ENCODE measurements at places on chromosomes 6 and 20.

DNA sequence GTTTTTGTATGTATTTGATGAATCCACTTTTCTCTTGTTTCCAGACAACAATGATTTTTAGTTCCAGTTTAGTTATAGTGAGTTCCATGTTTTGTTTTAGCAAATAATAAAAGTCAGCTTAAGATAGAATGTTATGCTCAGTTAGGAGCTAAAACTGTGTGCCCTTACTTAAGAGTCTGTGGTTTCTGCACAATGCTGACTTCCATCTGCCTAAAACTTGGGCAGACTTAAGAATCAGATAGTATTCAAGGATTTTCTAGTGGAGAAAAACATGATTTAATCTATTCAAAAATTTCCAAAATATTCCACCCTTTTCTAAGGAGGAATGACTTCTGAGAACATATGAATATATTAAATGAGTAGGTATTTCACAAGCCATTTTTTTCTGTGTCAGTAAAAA lies 32.8 kb downstream of the LAMA4 start:
- no peak for DNase-seq

DNA sequence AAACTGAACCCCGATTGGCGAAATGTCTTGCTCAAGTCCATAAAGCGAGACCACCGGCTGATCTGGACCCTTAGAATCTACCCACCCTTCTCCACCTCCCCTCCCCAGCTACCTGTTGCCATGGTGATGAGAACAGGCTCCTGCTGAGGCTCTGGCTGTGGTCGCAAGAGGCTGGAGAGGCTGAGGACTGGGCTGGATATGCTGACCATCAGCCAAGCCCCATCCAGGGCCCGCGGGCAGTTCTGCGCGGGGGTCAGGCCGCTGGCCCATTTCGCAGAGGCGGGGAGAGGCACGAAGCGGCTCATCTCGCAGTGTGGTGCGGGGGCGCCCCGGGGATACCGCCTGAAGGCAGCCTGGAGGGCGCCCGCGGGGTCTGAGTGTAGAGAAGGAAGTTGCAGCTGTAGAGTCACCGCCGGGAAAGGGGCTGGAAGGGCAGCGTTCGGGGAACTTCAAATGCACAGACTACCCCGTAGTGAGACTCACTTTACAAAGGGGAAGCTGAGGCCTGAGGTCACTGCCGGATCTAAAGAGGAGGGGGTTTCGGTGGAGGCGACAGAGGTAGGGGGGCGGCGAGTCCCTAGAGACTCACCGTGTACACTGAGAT lies 671 bp downstream of the TAPBP start:
- DNase-seq: peak; percentile 37

- DNase-seq: no peak
Observed at GRCh38 chr6:35706468-35706867, 17.8 kb upstream of the FKBP5 start.

GRCh38 chr6:25898289-25898977 lies 24.4 kb upstream of the SLC17A3 start:
- no peak for DNase-seq

GRCh38 chr20:41261790-41262717 lies 55.5 kb downstream of the ZHX3 start:
- no peak for DNase-seq

- no peak for DNase-seq
Observed at GRCh38 chr20:37305079-37305478, 15.6 kb downstream of the MANBAL start.

DNA sequence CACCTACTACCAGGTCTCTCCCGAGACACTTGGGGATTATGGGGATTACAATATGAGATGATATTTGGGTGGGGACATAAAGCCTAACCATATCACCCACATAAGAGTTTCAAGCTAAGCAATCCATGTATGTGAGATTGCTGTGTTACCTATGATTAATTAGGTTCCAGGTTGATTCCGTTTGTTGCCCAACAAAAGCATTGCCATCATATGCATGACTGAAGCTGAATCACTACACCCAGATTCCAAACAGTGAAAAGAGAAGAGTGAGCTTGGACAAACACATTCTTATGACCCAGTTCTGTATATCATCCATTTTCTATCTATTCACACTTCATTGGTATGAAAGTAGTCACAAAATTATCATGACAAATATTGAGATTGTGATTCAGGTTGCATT lies 952.5 kb upstream of the MAN1A1 start:
- DNase-seq: no peak

- no peak for DNase-seq
Observed at GRCh38 chr6:52046456-52046855, 41.0 kb downstream of the PKHD1 start.

GRCh38 chr6:121791396-121792315 lies 356.2 kb downstream of the GJA1 start:
- DNase-seq: no peak

- peak; percentile 39 for DNase-seq
Observed at GRCh38 chr20:33697129-33697528, 10.9 kb upstream of the E2F1 start.

DNA sequence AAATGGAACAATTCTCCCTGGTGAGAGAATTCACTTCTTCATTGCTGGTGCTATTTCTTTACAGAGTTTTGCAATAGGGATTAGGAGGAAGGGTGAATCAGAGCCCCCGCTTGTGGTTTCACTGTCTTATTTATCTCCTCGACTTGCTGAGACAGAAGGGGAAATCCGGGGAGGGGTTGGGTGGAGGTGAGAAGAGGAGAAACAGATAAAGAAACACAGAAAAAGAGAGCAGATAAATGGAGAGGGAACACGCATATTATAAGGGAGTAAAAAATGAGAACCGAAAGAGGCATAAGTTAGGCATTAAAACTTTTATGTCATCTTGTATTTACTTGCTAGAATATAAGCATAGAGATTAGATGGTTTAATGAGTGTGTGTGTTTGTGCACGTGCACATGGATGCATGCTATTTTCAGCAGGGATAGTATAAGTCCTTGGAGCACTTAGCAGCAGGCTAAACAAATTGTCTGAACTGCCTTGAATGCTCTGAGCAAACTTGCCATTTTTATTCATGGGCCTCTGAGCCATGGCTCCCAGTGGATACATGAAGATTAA lies 105.0 kb downstream of the OLIG3 start:
- no peak for DNase-seq

GRCh38 chr20:11544029-11544678 lies 373.5 kb upstream of the BTBD3 start:
- peak; percentile 19 for DNase-seq

DNA sequence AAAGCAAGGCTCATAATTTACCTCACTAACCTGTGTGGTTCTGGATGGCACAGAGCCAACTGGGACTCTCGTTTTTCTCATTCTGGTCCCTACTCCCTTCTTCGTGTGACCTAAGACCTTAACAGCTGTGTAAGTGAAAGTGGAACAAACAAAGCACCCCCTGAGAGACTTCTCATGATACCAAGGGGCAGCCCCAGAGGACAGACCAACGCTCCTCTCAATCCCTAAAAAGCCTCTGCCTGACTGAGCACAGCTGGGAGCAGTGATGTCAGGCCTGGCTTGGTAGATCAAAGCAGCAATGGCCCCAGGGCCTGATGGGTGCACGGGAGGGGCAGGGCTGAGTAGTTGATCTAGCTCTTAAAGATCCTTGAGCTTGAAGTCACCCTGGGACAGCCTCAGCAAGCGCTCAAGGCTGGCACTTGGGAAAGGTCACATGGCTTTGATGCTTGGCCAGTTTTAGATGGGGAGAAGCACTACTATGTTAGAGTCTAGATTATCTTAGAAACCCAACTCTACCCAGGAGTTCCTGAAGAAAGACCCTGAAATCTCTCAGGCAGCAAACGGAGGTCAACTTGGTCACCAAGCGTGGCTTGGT lies 16.2 kb upstream of the TGM2 start:
- no peak for DNase-seq

- no peak for DNase-seq
Observed at GRCh38 chr6:46925563-46926253, 4.0 kb upstream of the ADGRF5 start.

GRCh38 chr6:154648888-154649205 lies 84.4 kb upstream of the SCAF8 start:
- DNase-seq: no peak

DNA sequence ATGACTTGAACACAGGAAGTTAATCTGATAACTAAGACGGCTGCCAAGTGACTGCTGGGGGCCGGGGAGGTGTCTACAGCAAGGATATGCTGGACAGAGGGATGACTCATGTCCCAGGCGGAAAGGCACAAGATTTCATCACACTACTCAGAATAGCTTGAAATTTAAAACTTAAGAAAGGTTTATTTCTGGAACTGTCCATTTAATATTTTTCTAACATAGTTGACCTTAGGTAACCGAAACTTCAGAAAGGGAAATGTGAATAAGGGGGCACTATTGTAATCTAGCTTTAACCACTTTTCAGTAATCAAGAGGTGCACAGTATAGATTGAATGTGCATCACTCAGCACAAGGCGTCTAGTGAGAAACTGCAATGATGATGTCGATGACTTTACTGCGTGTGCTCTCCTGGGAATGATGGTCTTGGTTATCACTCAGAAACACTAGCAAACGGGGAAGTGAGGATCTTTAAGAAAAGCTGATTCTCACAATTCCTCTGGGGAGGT lies 171.5 kb downstream of the QKI start:
- DNase-seq: peak; percentile 72

DNA sequence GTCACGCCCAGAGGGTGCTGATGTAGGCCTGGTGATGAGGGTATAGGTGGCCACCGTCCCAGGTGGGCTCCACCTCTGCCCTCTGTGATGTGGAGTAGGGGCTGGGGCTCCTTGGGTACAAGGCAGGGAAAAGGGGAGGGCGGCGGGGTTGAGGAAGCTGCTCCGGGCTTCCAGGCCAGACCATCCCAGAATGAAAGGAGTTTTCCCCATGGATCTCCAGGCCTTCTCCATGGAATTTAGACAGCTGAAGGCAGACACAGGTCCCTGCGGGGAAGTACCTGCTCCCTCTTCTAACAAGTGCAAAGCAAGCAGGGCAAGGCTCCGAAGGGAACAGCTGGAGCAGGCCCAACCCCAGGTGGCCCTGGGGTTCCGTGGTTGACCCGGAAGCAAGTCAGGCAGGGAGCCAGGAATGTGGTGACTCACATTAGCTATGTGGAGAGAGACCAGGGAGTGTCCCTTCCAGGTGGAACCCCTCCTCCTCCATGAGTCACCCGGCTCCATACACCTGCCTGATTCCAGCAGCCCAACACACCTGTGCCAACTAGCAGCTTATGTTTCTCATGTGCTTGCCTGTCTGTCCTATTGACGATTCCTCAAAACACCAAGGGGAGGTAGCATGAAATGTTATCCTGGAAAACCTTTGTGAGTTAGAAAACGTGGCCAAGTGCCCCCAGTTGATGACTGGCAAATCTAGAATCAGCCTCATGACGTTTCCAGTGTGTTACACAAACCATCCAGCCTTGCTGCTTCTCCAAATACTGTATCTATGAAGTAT lies 59.7 kb upstream of the SNX9 start:
- peak; percentile 35 for DNase-seq

- DNase-seq: no peak
Observed at GRCh38 chr6:26323525-26324294, 41.3 kb upstream of the BTN3A2 start.

DNA sequence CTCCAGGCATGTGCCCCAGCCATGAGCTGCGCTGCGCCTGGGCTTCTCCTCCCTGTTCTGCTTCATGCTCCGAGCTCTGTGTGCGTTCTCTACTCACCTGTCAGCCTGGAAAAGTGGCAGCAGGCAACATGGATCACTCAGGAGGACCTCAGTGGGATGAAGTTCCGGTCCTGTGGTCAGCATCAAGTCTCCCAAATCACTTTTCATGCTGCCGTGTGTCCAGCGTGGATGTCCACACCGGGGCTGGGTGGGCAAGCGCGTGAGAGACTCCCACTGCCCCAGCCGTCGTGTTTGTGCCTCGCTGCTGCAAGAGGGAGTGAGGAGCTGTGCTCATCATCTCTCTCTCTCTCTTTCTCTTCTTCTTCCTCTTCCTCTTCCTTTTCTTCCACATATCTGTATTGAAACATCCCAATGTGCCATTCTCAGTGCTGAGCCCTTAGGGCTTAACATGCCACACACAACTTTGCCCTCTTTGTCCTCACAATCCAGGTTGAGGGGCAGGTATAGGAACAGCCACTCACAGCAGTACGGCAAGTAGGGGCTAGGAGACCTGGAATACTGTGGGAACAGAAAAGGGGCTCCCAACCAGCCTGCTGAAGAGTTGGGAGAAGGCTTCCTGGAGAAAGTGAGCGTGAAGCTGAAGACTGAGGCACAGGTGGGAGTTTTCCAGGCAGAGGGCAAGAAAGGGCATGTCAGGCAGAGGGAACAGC lies 3.8 kb upstream of the PDYN start:
- DNase-seq: no peak

- DNase-seq: no peak
Observed at GRCh38 chr6:150380256-150380655, 11.4 kb downstream of the IYD start.

- DNase-seq: peak; percentile 1
Observed at GRCh38 chr6:55276745-55277530, 50.3 kb upstream of the GFRAL start.

DNA sequence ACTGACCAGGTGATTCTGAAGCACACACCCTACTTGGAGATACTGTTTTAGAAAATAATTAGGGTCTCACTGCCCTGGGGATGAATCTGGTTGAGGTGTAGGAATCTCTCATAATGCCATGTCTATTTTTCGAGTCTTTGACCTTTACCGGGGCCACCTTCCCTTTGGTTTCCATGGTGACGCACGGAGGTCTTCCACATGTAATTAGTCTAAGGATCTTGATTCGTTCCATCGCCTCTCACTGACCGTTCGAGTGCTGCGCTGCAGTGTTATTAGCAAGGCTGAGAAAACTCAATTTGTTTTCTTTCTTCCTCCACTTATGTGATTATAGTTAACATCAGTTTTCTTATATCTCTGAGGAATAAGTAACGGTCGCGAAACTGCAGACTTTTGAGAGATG lies 144.3 kb upstream of the SPACA1 start:
- no peak for DNase-seq

DNA sequence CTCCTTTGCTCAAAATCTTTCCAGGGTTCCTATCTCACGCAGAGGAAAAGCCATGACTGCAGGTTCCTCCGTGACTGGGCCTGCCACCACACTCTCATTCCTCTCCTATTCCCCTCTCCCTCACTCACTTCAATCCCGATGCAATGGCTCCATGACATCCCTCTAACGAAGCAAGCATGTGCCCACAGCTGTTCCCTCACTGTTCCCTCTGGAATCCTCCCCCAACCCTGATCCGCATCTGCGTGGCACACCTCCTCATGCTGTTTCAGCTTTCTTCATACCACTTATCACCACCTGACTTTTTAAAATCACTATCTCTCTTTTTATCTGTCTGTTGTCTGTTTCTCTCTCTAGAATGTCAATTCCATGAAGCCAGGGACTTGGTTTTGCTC lies 25.5 kb downstream of the ANGPT4 start:
- DNase-seq: no peak

DNA sequence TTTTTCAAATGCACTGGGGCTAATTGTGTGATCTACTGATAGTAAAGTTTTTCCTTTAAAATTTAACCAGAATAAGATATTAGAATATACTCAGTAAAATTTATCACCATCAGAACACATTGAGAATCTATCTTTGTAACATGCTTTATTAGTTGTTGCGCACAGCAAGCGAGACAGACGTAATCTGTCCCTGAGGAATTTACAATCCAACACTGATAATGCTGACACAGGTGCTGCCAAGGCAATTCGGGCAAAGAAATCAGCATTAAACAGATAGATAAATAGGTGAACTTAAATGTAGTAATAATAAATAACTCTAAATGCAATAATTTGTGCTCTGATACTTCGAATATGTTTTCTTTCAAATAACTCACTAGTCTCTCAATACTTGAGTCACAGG lies 607.2 kb downstream of the HTR1B start:
- no peak for DNase-seq
